DMS79 (cell line): ENCODE measurements at places on chromosomes 6 and 20.

DNA sequence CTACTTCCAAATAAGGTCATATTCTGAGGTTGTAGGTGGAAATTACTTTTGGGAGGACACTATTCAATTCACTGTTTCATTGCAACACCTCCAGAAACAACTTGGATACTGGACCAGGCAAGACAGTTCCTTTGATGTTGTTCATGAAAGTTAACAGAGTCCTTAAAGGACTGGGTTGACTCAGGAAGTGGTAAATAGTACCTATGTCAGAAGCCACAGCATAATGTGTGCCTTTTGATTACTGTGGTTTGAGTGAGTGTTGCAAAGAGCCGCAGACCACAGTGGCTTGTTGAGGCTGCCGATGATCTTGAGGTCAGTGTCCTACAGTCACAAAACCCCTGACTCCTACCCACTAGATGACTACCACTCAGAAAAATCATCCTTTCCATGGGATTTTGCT is 10.9 kb downstream of the IL20RA start:
- DNase-seq = no peak

- DNase-seq = no peak
Observed at GRCh38 chr20:62805155-62805710, 598 bp downstream of the OGFR start.

- no peak for DNase-seq
Observed at GRCh38 chr6:43215066-43215465, 14.2 kb downstream of the DNPH1 start.

GRCh38 chr6:110664933-110665332 is 150.3 kb downstream of the CDK19 start:
- DNase-seq = no peak

- DNase-seq = no peak
Observed at GRCh38 chr20:52172392-52173047, 19.1 kb downstream of the ZFP64 start.

DNA sequence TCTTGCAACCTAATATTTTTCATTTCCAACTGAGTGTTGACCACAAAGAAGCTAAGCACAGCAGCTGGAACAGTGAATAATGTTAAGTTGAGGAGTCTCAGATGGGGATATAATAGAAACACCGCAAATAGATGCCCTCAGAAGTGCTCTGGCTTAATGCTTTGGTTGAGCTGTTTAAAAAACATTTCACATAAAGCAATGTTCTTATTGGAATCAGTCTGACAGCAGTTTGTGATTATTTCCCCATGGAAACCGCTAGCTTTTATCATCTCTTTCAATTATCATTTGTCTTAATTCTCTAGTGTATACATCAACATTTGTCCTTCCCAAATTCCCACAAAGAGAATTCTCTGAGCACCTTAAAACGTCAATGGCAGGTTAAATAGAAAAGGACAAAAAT is 30.8 kb downstream of the METTL24 start:
- DNase-seq = peak; percentile 18

DNA sequence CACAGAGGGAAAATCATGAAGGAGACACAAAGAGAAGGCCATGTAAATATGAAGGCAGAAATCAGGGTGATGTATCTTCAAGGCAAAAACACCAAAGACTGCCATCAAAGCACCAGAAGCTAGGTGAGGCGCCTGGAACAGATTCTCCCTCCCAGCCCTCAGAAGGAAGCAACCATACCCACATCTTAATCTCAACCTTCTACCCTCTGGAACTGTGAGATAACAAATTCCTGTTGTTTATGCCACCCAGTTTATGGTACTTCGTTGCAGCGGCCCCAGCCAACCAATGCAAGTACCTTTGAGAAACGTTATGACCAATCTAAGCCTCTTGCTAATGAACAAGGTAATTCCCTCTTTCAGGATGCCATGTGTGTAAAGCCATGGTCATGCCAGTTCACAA is 66.2 kb upstream of the STXBP5 start:
- DNase-seq = no peak

DNA sequence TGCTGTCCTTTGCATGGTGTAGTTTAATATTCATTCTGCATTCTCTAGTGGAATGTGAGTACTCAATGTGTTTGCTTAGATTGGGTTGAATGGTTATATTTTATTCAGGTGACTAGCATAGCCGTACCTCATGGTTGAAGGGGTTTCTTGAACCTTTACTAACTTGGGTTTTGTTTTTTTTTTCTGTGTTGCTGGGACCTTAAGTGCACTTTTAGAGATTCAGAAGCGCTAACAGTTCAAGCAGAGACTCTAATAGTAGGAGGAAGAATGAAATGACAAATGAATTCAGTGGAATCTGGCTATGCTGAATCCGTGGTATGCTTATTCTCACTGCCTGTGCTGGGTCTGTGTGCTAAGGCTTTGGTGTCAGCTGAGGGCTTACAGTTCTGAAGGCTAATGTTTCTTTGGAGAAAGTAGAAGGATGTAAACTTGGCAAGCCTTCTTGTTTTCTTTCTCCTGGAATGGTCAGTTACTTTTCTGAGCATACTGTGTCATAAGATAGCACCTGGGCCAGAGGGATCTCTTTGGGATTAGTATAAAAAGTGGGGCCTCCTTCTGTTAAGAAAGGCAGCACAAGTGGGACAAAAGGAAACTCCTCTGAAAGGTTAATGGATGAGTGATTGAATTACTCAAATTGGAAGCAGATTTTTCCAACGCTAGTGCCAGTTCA is 28.7 kb downstream of the RNF144B start:
- DNase-seq = peak; percentile 82

GRCh38 chr20:23995905-23996666 is 7.5 kb upstream of the GGTLC1 start:
- no peak for DNase-seq

DNA sequence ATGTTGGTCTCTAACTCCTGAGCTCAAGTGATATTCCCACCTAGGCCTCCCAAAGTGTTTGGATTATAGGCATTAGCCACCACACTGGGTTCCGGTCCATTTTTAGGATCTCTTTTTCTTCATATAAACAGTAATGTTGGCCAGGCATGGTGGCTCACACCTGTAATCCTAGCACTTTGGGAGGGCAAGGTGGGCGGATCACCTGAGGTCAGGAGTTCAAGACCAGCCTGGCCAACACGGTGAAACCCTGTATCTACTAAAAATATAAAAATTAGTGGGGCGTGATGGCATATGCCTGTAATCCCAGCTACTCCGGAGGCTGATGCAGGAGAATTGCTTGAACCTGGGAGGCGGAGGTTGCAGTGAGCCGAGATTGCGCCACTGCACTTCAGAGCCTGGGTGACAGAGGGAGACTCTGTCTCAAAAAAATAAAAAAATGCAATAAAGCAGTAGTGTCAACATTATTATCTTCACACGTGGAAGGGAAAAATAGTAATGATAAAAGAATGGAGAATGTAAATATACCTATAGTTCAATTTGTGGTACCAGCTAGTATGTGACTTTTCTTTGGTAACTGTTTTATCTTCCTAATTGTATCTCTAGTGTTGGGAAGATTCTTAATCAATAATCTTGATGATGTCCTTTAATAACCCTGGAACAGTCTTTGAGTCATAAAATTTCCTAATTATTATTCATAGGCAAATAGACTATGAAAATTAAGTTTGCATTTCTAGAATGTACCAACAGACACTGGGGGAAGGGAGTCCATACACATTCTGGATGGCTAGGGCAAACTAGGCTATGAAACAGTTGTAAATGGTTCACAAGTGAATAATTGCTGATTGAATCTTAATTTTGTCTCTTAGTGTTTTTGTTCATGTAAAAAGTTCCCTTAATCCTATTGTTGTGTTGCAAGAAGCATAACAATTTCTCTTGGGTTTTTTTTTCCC is 3.6 kb downstream of the PARD6B start:
- DNase-seq = no peak

- DNase-seq = peak; percentile 28
Observed at GRCh38 chr6:109526905-109527628, 44.0 kb upstream of the ZBTB24 start.

GRCh38 chr20:33835615-33836172 is 24.5 kb downstream of the CHMP4B start:
- DNase-seq = no peak

- no peak for DNase-seq
Observed at GRCh38 chr6:44116641-44117382, 10.4 kb downstream of the MRPL14 start.

GRCh38 chr20:4230651-4231050 is 215.3 kb upstream of the RNF24 start:
- no peak for DNase-seq

- DNase-seq = peak; percentile 36
Observed at GRCh38 chr6:36263390-36264000, 6.4 kb upstream of the PNPLA1 start.

DNA sequence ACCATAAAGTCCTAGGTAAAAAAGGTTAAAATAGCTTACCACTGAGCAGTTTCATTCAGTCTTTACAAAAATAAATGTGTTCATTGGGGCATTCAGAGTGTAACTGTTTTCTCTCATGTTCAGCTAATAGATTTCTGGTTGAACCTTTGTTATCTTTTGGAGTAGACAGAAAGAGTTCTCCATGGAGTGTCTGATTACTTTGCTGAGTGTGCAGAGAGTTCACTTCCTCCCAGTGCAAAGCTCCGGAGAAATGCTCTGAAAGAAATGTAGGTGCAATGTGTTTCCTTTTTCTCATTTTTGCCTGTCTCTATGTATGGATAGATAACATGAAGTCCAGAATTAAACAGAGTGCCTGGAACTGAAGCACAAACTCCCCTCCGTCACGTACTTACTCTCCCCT is 52.6 kb downstream of the JAG1 start:
- DNase-seq = no peak

DNA sequence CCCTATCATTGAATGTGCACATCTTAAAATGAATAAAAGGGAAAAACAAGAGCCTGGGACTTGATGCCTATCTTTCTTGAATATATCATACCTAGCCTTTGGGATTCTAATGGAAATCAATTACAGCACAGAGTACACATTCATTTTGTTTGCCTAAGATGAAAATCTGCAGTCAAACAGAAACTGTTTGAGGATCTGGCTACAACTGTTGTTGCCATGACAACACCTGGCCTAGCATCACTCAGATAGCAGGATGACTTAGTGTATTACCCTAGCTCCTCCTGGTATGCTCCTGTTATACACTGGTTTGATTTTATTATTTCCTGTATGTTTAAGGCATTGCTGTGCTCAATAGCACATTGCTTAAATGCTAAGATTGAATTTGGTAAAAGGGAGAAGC is 71.5 kb upstream of the LAMP5 start:
- no peak for DNase-seq

- peak; percentile 44 for DNase-seq
Observed at GRCh38 chr6:68975064-68975463, 340.0 kb downstream of the ADGRB3 start.

- no peak for DNase-seq
Observed at GRCh38 chr6:26088344-26088743, 1.1 kb downstream of the HFE start.

- no peak for DNase-seq
Observed at GRCh38 chr6:158002951-158003853, 21.5 kb downstream of the SYNJ2 start.

- no peak for DNase-seq
Observed at GRCh38 chr6:152364866-152365265, 272.3 kb downstream of the SYNE1 start.

DNA sequence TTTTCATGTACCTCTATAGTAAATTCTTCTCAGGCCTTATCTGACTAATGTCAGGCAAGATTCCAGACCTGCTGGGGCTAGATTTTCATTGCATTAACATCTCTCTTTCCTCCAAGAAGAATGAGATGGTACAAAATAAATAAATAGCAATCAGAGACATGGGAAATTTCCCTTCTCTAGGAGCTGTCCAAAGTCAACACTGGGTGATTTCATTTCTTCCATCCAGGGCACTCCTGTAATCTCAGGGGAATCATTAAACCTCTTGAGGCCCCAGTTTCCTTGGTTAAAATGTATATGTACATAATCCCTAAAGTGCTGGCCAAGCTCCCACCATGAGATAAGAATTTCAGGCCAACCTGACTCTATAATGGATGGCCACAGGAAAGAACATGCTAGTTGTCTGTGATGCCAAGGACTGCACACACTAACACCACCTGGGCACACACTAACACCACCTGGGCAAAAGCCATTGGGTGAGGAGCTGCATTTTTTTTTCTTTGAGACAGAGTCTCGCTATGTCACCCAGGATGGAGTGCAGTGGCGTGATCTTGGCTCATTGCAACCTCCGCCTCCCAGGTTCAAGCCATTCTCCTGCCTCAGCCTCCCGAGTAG is 912 bp downstream of the IL17F start:
- no peak for DNase-seq

DNA sequence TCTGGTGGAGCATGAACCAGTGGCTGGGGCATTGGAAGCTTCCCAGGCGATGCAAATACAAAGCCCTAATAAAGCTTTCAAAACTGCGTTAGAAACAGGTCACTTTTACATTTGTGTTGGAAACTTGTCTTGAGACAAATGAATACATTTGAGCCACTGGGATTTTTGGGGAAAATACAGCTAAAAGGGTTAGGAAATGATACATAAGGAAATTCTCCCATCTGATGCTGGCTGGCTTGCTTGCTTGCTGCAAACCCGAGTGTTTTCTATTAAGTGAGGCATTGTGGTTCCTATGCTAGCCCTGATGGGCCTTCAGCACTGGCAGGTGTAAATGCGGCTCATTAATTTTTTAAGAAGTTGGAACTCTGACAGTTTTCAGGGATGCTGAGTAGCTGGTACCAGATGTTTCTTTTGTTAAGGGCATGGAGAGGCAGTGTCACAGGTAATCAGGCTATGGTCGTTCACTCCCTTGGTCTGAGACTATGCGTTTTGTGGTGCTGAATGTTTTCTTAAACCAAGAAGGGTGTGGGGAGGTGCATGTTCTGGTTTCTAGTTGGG is 35.2 kb downstream of the RREB1 start:
- peak; percentile 80 for DNase-seq

- DNase-seq = no peak
Observed at GRCh38 chr20:24422091-24422760, 47.2 kb upstream of the SYNDIG1 start.

GRCh38 chr6:141290941-141291721 is 841.6 kb upstream of the GJE1 start:
- DNase-seq = no peak

- DNase-seq = no peak
Observed at GRCh38 chr6:21309807-21310221, 283.7 kb upstream of the SOX4 start.

- no peak for DNase-seq
Observed at GRCh38 chr6:156396791-156397418, 380.3 kb upstream of the ARID1B start.

DNA sequence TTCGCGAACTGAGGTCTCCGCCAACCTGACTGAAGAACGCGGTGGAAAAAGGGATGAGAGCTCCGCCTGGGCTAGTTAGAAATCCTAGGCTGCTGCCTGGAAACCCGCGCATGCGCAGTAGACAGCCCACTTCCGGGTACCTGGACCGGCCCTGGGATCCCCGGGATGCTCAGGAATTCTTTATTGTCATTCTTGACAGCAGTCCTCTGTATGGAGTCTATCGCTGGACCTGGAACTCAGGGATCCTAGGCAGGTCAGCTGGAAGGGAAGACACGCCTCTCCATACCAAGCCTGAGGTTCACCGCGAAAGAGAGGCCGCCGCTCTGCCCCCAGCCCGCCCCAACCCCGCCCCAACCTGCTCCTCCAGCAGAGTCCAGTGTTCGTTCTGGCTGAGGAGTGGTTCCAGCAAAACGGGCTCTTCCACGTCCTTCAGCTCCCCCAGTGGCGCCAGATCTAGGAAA is 1379.2 kb upstream of the DEFB115 start:
- no peak for DNase-seq
